Cardiac muscle cell (in vitro differentiated cells and primary cell): ENCODE measurements at places on chromosomes 2 and 18.

- no peaks in the 10 kb centered on the region for H3K27me3 ChIP-seq
- H3K27ac ChIP-seq, result no peak overlapping the region
- DNase-seq, result no peak
- H3K4me3 ChIP-seq, result no peak overlapping the region
- H3K4me1 ChIP-seq, result no peaks in the 10 kb centered on the region
Measured at GRCh38 chr2:51329512-51329911, 297.6 kb upstream of the NRXN1 start.

DNA sequence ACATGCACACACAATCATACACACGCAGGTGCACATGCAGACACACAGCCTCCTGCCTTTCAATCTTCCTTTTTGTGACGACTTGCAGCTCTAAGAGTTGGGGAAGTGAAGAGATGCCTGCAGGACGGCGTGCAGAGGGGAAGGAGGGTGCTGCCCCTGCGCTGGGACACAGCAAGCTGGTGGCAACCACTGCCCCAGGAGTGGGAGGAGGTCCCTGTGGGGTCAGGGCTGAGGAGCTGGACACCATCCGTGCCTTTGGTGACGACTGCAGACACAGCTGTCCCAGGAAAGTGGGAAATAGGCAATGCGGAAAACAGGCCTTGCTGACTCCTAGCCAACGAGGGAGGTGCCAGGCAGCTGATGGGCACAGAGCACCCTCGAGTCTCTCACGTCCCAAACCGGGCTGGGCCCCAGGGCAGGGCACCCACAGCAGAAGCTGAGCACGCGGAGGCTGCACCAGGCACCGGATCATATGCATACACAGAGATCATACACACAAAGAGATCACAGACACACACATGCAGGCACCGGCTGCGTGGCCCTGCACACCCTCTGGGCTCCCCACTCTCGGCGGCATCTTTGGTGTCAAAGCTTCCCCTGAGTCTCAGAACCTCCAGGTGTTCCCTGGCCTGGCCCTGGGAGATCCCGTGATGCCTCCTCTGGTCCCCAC lies 146.1 kb downstream of the PXDN start:
- H3K36me3 ChIP-seq, result no peaks in the 10 kb centered on the region
- no peaks in the 10 kb centered on the region for H3K4me1 ChIP-seq
- no peak overlapping the region for H3K27ac ChIP-seq
- DNase-seq, result no peak
- H3K4me3 ChIP-seq, result no peak overlapping the region
- H3K27me3 ChIP-seq, result no peaks in the 10 kb centered on the region

GRCh38 chr2:238906936-238907716 lies 59.2 kb downstream of the TWIST2 start:
- H3K36me3 ChIP-seq, result no peaks in the 10 kb centered on the region
- no peak overlapping the region for H3K4me3 ChIP-seq
- DNase-seq, result no peak
- no peaks in the 10 kb centered on the region for H3K27me3 ChIP-seq
- no peaks in the 10 kb centered on the region for H3K4me1 ChIP-seq

DNA sequence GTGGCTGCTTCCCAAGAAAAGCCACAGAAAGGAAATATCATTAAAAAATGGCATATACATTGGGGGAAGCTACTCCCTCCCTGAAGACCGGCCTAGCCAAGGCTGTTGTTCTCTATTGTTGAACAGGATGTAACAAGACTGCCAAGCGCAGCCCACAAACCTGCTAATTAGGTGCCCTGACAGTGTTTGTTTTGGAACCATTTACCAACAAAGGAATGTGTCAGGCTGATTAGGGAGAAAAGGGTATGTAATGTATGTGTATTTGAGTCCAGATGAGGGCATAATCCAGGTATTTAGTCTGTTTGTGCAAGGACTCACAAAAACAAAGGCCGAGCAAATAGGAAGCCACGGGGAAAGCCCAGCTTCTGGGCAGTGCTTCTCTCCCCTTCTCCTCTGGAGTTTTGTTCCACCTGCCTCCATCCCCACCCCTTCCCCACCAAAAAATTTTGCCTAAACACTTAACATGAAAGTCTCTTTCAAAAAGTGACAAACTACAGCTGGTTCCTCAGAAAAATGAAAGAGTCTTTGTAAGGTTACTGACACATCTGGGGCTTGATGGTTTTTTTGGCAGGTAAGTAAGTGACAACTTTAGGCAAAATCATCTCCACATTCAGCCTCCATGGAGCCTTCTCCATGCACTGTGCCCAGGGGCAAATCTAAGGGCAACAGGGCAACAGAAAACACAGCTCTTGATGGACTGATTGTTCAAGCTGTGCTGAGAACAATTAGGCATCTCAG lies 78.3 kb upstream of the FZD5 start:
- no peaks in the 10 kb centered on the region for H3K4me1 ChIP-seq
- peak overlapping the region; percentile 37 for H3K27ac ChIP-seq
- DNase-seq, result peak; percentile 87
- H3K27me3 ChIP-seq, result no peaks in the 10 kb centered on the region
- H3K4me3 ChIP-seq, result no peak overlapping the region
